ENCODE measurements at places on chromosomes 1 and 21.

DNA sequence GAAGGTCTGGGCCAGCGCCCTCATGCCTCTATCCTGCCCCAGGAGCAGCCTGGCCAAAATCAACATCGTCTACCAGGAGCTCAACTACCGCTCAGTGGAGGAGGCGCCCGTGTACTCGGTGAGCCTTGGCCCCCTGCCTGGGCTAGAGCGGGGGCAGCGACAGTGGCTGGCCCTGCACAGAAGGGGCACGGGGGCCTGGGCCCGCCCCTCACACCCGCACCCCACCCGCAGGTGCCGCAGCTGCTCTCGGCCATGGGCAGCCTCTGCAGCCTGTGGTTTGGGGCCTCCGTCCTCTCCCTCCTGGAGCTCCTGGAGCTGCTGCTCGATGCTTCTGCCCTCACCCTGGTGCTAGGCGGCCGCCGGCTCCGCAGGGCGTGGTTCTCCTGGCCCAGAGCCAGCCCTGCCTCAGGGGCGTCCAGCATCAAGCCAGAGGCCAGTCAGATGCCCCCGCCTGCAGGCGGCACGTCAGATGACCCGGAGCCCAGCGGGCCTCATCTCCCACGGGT, 10.8 kb downstream of the SCNN1D start:
- no peak for DNase-seq

DNA sequence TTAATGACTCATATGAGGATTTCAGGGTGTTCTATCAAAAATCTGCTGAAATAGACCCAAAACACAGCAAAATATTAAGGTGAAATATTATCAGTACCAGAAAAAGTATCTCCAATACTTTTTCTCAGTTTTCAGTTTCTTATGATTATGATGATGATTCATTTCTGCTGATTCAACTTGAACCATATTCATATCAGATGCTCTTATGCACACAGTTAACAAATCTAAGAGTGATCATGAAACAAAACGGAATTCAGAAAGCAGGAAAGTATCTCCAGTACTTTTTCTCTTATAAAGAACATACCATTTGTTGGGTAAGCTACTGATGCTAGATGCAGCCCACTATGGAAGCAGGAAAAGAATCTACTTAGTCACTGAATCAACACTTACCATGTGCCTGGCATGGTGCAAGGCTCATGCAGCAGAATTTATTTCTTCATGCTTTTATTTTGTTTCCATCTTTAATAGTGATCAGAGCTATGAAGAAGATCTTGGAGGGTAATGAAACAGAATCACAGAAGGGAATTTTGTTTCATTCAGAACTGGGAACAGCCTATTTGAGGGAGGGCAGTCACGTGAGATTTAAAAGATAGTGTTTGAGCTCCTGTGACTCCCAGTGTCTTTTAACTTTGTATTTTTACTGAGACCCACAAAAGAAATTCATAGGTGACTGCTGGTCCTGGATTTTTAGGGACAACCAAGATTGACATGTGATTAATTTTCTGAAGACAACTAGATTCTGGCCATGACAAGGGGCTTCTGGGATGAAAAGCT, 480.6 kb downstream of the SETD4 start:
- no peak for DNase-seq

- no peak for DNase-seq
Observed at GRCh38 chr1:89548122-89548857, 23.7 kb downstream of the LRRC8B start.

- DNase-seq = no peak
Observed at GRCh38 chr1:113207457-113207856, 134.5 kb downstream of the LRIG2 start.

DNA sequence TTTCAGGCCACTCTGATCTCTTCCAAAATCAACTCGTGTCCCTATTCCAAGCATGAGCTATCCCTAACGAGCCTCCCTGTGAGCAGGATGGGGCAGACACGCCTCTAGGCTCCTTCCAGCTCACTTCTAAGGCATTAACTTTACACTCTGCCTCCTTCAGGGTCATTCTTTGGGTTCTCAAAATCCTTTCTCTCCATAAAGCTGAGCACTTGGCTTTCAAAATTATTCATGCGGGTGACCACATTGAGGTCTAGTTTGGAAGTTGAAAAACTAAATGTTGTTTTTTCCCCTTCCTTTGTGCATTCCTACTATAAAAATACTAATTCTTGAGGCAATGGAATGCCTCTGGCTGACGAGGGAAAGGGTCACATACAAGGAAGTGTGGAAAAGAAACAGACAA, 33.5 kb upstream of the BMP8B start:
- no peak for DNase-seq

DNA sequence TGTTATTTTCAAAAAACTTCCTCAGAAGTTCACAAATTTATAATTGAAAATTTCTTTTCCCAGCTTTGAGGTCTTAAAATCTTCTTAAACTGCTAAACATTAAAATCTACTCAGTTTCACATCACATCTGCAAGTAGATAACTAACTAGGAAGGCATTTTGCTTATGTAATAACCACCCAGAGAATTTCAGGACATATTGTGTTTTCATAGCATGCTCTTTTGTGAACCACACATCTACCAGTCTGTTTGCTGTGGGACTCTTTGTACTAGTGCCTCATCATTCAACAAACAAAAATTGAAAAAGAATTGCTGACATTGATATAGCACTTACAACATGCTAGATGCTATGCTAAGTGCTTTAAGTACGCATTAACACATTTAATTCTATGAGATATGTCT, 31.6 kb upstream of the C1orf146 start:
- DNase-seq = peak; percentile 24

- no peak for DNase-seq
Observed at GRCh38 chr1:91864017-91864700, 21.8 kb downstream of the TGFBR3 start.

DNA sequence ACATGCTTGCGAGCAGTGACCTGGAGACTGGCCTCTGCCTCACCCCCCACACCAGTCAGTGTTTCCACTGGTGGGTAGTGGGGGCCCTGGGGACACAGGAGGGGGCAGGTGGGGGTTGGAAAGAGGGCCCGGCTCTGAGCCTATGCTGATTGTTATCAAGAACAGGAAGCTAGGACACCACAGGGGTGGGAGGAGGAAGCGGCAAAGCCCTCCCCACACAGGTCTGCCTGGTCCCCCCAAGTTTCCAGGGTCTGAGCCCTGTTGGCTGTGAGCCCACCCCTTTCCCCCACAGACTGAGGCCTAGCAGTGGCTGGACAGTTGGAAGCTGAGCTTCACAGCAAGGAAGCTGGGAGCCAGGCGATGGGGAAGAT, 1.6 kb upstream of the PTPN7 start:
- DNase-seq = no peak

- DNase-seq = no peak
Observed at GRCh38 chr1:35470977-35471613, 86.1 kb downstream of the KIAA0319L start.

DNA sequence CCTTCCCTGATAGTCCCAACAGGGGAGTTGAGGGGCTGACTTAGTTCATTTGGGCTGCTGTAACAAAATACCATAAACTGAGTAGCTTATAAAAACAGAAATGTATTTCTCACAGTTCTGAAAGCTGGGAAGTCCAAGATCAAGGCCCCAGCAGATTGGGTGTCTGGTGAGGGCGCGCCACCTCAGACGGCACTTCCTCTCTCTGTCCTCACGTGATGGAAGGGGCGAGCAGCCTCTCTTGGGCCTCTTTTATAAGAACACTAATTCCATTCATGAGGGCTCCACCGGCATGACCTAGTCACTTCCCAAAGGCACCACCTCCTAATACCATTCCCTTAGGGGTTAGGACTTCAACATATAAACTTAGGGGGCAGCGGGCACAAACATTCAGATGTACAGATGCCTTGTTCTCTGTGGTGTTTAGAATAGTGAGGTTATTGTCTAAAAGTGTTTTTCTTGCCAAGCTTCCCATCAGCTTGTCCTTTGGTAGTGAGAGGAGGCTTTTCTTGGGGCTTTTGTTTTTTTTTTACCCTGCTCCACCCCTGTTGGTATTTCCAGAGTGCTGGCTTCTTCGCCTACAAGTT, 20.3 kb downstream of the NIPAL3 start:
- no peak for DNase-seq

GRCh38 chr1:223731133-223731770, 18.9 kb downstream of the CAPN2 start:
- DNase-seq = no peak

DNA sequence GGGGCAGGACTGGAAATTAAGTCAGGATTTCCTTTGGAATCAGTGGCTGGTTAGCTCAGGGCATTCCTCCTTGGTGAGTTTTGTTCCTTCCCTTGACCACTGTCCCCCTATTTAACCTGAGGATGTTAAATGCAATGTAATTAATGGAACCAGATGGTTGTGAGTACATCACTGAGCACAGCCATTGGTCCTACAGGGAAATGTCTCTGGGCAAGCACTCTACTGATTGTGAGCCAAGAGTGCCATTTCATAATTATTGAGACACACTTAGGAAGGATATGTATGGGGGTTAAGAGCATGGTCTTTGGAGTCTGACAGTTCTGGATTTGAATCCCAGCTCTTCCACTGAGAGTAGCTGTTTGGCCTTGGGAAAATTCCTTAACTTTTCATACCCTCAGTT, 74.4 kb downstream of the SPAG17 start:
- no peak for DNase-seq

- no peak for DNase-seq
Observed at GRCh38 chr1:44591381-44591780, 82.9 kb downstream of the TMEM53 start.

GRCh38 chr1:113279776-113280391, 110.4 kb upstream of the MAGI3 start:
- DNase-seq = no peak

GRCh38 chr1:119866451-119866850, 29.9 kb downstream of the ADAM30 start:
- no peak for DNase-seq

- no peak for DNase-seq
Observed at GRCh38 chr1:20590306-20590777, 1.4 kb downstream of the CDA start.

DNA sequence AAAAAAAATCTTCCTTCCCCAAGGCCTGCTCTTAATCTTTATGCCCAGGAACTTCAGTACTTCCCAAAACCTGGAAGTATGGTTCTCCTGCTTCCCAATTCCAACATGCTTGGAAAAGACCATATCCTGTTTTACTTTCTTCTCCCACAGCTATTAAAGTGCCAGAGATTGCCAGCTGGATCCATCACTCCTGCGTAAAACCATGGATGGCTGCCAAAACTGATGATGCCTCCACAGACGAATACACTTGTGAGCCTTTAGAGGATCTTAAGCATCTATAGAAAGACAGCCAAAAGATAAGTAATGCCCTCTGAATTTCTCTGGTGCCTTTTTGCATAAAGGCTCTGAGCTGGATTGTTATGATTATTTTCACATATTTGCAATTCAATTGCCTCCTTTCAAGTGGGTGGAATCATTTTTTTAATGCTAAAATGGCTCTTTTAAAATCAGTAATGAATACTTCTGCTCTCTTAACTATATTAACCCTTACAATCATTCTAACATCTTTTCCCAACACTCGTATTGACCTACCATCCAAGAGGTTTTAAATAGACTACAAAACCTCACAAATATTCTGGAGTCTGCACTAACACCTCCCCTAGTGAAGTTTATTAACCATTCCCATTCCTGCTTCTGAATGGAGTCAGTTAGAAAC, 1807.8 kb downstream of the BRINP3 start:
- DNase-seq = no peak

- peak; percentile 64 for DNase-seq
Observed at GRCh38 chr1:59061876-59062275, 235.0 kb upstream of the FGGY start.

DNA sequence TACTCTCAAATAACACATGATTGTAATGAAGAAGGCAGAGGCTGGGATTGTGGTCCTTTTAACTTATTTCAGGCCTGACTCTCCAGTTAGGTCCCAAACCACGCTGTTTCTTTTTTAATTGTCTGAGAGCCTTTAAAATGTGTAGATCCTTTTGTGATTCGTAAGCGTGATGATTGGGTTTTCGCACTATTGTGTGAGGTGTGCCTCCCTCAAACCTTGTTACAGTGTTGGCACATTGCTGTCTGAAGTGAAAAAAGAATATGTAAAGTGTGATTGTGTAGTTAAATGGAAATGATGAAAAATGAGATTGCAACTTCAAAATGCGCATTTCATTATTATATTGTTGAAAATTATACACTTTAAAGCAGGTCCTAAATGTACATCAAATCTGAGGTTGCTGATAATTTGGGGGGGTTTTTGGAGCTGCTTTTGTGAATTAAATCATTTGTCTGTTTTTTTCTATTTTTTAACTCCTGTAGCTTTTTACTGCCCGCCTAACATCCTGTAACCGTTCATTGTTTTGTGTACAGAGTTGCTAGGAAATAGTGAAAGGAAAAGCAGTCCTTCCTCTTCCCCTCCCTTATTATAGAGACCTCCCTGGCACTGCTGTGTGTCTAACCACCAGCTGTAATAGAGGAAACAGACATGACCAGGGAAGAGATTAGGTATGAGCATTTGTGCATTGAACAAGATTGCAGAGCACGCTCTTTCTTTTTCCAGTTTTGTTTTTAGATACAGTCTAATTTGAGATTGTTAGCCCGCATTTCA, 43.3 kb downstream of the IARS2 start:
- no peak for DNase-seq

- DNase-seq = no peak
Observed at GRCh38 chr21:38834725-38835124, 29.0 kb downstream of the ETS2 start.

- no peak for DNase-seq
Observed at GRCh38 chr1:221085701-221086375, 206.6 kb downstream of the HLX start.

DNA sequence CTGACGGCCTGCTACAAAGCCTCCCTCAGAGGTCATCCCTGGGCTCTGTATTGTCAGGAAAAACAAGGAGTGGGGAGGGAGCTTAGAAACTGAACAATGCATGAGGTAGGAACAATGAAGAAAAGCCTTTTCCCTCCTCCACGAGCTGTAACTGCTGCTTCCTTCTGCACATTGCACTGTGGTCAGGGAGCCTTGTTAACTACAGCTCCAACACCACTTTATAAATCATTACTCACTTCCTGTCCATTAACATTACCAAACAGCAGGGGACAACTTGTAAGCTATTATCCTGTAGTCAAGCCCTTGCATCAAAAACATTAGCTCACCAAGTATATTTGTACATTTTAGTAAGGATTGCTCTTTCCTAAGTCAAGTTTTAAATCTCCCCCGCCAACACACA, 336.0 kb upstream of the NR5A2 start:
- DNase-seq = peak; percentile 65

DNA sequence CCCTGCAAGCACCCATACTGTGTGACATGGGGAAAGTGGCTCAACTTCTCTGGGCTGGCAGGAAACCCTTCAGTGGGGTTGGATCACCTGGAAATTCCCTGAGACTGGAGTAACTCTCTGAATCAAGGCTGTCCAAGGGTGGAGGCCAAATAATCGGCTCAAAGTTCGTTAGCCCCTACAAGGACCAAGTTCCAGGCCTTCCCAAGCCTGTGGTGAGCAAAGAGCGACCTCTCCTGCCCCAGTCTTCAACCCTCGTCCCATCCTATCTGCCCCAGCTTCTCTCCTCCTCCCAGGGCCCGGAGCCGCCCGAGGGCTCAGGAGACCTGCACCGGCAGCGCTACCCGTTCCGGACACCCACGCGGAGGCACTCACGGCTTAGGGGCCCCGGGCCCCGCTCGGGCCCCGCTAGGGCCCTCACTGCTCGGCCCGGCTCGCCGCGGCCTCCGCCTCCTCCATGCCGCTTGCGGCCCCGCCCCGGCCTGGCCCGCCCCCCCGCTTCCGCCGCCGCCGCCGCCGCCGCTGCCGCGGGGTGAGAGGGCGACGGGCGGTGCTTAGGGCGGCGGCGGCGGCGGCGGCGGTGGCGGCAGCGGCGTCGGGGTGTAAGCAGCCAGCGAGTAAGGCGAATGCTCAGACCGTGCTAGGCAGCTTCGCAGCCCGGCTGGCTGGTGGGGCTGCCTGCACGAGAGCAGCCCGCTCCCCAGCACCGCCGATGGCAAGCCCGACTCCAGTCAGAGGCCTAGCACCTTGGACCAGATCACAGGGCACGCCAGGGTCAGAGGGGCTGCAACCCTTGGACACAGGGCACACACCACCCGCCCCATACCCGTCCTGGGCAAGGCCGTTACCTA, at the start of gene POMGNT1:
Gene POMGNT1 (minus strand): TSS at position 471 of the 848 bp plus-strand sequence. CDS start 613 bp downstream, outside the sequence.
- DNase-seq = no peak

Measured in AG04449 (cell line).